ENCODE measurements at places on chromosomes 3 and 15.
A peak's percentile ranks its signal among the peaks of the same experiment; 100 is the strongest.

GRCh38 chr3:94996743-94997142, 933.9 kb downstream of the NSUN3 start:
- DNase-seq, result no peak

DNA sequence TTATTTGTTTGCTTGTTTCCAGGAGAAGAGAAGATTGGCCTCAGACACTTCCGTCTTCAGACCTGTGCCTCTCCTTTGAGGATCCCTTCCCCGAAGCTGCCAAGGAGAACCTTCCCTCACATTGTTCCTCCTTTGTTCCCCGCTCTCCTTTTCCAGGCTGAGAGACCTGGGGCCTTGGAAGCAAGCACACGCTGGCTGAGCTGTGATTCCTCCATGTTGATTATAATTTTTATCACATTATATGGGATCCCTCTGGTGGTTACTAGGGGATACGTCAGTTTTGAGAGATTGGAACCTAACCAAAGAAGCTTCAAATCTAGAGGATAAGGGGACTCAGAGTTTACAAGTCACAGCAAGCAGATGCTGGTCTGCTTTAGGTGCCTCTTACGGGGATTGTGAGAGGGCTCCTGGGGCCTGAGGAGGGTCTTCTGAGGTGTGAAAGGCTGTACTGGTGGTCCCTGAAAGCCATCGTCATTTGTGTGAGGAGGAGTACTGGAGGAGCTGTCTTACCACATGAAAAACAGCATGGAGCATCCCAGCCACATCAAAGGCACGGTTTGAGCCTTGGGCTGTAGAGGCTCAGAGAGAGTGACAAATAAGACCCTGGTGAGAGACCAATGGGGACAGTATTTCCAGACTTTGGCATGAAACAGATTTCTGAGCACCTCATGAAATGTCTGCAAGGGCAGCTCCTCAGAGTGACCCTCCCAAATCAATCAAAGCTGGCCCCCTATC, 760.1 kb upstream of the CFAP20DC start:
- peak; percentile 9 for DNase-seq

DNA sequence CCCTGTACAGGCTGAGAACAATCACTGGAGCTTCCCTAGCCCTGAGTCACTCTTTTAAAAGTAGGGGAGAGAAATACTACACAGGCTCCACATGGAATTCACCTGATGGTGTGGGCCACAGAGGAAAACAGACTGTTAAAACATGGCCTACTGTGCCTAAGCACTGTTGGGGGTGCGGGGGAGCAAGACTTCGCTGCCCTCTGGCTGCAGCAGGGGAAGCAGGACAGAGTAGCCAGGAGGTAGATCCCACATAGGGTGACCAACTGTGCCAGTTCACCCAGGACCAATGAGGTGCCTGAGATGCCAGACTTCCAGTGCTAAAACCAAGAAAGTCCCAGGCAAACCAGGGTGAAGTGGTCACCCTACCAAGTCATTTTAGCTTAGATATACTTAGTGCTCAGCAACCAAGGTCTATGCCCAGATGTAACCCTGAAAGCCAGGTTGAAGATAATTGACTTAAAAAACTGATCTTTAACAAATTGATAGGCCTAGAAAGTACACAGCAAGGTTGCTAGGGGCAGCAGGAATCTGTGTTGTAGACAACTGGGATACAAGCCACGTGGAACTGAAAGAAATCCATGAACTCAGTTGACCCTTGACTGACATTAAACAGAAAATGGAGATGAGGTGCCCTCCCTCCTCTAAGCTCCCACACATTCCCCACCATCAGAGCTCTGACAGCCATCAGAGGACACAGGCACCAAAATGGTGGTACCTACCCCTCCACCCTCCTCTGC, 344.2 kb upstream of the PPP2R3A start:
- no peak for DNase-seq

- DNase-seq, result no peak
Measured at GRCh38 chr3:49327485-49327884, 12.4 kb downstream of the USP4 start.
